ENCODE measurements at places on chromosomes 7 and 10.
A peak's percentile ranks its signal among the peaks of the same experiment; 100 is the strongest.

DNA sequence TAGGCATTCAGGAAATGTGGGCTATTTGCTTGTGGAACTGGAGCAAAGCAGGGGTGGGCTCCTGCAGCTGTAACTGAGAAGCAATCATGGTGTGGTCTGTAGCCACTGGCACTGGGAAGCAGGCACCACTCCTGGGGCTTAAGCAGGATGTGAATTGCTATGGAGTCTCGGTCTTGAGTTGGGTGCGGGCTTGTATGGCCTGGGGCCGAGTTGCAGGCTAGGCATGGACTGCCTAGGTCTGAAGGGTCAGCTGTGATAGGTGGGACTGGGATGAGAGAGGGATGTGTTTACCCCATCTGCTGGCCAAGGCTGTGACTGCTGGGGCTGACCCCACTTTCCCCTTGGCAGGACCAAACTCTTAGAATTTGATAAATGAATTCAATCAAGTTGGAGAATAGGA, 43.0 kb downstream of the ADCY1 start:
- DNase-seq, result no peak

- DNase-seq, result peak; percentile 70
Observed at GRCh38 chr10:17115683-17116082, 13.9 kb downstream of the CUBN start.

DNA sequence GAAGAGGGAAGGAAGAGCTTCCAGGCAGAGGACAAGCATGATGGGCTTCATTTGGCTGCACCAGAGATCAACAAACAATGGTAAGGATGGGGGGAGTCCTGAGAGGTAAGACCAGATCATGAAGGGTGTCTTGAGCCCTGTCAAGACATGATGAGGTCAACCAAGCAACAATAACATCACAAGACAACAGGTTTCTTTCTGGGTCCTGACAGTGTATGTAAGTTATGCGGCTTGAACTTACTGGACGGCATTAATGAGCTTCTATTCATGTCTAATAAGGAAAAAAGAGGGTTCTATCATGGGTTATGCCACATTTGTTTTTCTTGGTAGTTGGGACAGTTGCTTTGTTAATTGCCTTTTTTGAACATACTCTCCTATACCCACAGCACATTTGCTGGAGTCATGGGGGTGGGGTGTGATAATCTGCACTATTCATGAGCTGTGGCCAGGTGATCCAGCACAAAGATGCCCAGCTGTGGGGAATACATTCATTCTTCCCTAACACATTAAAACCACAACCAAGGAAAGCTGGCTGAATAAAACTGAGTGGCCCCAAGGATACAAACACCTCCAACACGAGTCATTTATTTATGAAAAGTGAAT, 168.8 kb upstream of the KLF14 start:
- DNase-seq, result no peak

DNA sequence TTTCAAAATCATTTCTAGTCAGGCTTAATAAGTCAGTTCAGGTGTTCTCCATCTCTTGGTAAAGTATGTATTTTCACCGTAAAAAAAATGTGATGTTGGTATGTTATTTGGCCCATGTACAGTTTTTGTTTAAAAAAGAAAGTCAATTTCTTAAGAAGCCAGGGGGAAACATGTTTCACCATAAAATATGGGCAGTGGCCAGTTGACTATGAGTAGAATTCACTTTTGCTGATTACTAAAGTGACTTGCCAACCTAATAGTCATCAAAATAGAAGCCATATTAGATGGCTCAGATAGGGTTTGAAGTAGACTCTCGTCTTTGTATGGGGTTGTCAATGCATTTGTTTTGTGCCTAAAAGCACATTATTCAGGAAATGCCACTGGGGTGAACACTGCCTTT, 266.3 kb downstream of the BICC1 start:
- no peak for DNase-seq

DNA sequence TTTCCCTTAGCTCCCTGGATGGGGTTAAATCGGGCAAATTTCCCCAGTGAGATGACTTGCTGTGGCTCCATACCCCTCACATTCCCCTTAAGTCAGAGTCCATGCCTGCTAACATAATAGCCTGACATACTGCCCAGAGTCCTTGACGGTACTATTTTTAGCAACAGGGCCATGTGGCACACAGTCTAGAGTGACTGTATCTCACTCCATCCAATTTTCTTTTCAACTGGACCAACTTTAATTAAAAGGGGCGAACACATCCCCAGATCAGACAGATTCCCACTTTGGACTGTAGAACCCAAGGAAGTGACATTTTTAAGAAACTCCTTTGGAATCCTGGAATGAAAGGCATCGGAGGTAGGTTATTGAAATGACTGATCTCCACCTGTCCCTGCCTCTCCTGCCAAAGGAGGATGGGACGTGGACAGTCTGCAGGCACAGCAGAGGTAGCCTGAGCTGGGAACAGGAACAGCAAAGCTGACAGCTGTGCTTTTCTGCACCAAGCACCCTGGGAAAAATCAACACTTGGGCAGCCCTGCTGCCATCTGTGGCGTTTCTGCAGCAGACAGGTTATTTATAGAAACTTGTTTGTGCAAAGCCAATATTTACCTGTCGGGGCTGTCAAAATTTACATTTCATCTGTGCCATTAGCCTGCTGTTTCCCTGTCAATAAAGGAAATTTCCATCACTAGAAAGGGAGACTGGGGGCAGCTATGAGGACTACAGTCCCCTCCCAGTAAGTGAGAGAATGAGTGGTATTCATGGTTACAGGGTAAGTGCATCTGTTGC, 221.5 kb upstream of the AOAH start:
- no peak for DNase-seq

GRCh38 chr7:22783421-22783820, 39.2 kb downstream of the TOMM7 start:
- DNase-seq, result no peak

DNA sequence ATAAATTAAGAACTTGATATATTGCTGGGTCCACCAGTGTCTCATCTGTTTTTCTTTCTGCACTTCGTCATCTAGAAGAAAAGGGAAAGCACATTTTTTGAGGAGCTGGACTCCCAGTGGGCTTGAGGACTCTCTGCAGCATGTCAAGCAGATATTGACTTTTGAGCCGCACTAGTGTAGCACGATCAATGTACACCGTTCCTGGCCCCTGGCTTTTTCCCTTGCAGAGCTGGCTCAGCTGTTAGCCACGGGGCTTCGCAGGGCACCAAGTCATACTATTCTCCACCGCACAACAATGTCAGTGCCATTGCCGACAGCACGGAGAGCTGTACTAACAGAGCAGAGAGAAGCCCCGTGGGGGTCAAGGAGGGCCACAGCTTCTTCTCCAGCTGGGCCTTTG, 235.4 kb upstream of the HABP2 start:
- no peak for DNase-seq

GRCh38 chr7:159198016-159198724, 53.5 kb upstream of the VIPR2 start:
- DNase-seq, result no peak

- DNase-seq, result no peak
Observed at GRCh38 chr7:29300649-29301048, 106.1 kb downstream of the CHN2 start.

GRCh38 chr10:15821046-15821683, 39.1 kb downstream of the MINDY3 start:
- peak; percentile 48 for DNase-seq

GRCh38 chr10:54667136-54667535, 133.9 kb downstream of the PCDH15 start:
- DNase-seq, result no peak

DNA sequence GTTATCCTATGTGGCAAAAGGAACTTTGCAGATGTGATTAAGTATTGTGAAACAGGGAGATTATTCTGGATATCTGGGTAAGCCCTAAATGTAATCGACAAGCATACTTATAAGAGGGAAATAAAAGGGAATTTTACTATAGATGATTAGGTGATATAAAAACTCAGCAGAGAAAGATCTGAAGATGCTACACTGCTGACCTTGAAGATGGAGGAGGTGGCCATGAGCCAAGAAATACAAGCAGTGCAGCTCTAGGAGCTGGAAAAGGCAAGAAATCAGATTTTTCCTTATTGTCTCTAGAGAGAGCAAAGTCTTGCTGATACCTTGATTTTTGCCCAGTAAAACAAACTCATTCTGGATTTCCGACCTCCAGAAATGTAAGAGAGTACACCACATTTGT, 67.7 kb downstream of the BRAF start:
- peak; percentile 20 for DNase-seq

DNA sequence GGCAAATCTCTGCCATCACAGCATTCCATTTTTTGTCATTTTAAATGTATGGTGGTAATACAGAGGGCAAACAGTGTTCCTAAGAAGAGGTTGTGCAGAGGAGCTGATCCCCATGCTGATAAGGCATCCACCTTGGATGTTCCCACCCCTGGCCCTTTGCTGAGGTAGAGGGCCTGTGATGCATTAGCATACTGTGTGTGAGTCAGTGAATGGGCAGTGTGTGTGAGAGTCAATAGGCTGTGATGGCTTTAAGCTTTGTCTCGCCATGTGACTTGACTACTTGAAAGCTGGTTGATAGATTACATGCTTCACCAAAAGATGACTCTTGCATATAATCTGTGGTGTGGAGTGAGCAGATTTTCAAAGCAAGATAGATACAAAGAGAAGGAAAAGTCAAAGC, 81.3 kb downstream of the INSYN2A start:
- no peak for DNase-seq

DNA sequence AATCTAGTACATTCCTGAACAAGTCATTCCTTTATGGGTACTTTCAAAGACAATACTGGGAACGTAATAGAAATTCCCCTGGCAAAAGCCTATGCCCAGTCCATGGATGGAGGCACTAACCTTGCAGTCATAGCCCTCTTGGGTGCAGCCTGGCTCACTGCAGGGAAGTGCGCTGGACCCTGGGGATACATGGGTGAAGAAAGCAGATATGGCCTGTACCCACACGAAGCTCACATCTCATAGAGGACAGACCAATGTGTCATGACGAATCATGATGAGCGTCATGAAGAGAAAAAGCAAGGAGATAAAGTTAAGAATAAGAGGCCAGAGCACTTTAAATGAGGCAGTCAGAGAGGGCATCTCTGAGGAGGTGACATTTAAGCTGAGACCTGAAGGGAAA, 11.8 kb downstream of the PRLHR start:
- no peak for DNase-seq

GRCh38 chr10:10758306-10758705, 259.4 kb upstream of the CELF2 start:
- peak; percentile 6 for DNase-seq

- peak; percentile 79 for DNase-seq
Observed at GRCh38 chr7:134527979-134528371, 608 bp downstream of the AKR1B10 start.

- no peak for DNase-seq
Observed at GRCh38 chr10:8183241-8183704, 128.8 kb downstream of the GATA3 start.

DNA sequence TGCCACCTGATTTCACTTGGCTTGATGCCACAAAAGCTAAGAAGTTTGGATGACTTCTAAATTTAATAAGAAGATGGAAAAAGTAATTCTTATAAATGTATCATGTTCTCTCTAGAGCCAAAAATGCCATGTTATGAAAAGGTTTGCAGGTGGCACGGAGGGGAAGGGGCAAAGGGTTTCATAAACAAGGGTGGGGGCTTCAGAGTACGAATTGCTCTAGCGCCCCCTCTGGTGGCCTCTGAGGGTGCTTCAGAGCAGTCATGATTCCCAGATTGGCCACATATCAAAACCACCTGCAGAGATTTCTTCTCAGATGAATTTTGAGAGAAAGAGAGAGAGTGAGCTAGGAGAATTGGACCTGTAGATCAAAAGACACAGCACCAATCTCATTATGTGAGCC, 208.6 kb upstream of the YAE1 start:
- no peak for DNase-seq

GRCh38 chr7:94250987-94251386, 143.7 kb upstream of the COL1A2 start:
- no peak for DNase-seq

GRCh38 chr7:51224811-51225595, 91.6 kb downstream of the COBL start:
- no peak for DNase-seq

DNA sequence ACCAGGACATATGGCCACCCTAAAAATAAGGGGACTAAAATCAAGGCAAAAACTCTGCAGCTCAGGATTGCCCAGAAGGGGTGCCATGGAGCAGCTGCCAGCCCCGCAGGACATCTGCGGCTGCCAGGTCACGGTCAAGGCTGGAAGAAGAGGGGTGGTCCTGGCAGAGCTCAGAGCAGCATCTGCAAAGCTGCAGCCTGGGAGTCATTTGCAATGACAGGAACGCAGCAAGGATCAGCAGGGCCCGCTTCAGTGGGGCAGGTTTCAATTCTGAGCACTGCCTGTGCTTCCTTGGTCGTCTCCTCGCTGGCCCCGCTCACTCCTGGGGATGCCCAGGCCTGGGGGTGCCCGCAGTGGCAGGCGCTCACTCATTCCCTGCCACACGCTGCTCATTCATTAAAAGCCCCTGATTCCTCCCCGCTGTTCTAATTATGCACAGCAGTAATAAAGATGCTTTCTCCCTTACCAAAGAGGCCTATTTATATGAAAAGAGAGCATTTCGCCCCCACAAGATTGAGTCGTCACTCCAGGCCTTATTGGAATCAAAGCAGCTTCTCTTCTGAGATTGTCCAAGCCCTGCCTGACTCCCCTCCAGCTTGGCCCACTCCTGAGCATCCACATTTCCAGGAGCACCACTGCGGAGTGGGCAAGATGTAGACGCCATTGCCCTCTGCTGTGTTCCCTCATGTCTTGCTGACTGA, 4.6 kb downstream of the HSPA12A start:
- no peak for DNase-seq

DNA sequence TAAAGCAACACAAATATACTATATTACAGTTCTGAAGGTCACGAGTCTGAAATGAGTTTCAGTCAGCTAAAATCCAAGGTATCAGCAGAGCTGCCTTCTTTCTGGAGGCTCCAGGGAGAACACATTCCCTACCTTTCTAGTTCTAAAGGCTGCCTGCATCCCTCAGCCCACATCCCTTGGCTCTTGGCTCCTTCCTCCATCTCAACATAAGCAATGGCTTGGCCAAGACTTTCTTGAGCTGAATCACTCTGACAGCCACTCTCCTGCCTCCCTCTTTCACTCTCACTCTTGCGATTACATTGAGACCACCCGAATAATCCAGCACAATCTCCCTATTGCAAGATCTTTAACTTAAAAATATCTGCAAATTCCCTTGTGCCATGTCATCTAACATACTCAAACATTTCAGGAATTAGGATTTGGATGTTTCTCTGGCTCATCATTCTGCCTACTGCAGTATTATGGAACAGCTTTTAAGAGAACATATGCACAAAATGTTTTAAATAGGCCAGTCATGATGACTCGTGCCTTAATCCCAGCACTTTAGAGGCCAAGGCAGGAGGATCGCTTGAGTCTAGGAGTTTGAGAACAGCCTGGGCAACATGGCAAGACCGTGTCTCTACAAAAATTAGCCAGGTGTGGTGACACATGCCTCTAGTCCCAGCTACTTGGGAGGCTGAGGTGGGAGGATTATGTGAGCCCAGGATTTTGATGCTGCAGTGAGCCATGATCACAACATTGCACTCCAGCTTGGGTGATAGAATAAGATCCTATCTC, 144.2 kb upstream of the VSTM2A start:
- DNase-seq, result no peak

DNA sequence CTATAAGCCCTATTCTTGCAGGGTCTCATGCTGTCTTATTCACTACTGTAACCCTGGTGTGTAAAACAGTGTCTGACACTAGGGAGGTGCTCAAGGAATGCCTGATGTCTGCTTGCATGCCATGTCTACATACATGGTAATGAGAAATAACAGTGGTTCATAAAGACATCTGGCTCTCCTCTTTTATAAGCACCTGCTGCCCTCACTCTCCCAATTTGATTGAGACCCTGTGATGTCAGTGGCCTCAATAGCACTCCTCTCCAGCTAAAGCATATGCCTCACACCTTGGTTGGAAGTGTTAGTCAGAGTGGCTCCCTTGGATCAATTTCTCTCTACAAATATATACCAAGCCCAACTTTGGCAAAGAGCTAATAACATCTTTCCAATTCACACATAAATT, 30.6 kb downstream of the ANK3 start:
- no peak for DNase-seq
